ENCODE measurements at places on chromosomes 5 and 9. TPM values are rescaled to one million over a fixed set of nuclear protein-coding genes. Genes with fewer than 3 reads are reported as not detected.

- H3K4me1 ChIP-seq, result no peaks in the 10 kb centered on the region
- DNase-seq, result no peak
- no peak overlapping the region for H3K4me3 ChIP-seq
- H3K27ac ChIP-seq, result no peak overlapping the region
- peaks cover 5% of the 10 kb centered on the region for H3K36me3 ChIP-seq
These were observed 136.5 kb upstream of the LIFR start for GRCh38 chr5:38692781-38693527.

DNA sequence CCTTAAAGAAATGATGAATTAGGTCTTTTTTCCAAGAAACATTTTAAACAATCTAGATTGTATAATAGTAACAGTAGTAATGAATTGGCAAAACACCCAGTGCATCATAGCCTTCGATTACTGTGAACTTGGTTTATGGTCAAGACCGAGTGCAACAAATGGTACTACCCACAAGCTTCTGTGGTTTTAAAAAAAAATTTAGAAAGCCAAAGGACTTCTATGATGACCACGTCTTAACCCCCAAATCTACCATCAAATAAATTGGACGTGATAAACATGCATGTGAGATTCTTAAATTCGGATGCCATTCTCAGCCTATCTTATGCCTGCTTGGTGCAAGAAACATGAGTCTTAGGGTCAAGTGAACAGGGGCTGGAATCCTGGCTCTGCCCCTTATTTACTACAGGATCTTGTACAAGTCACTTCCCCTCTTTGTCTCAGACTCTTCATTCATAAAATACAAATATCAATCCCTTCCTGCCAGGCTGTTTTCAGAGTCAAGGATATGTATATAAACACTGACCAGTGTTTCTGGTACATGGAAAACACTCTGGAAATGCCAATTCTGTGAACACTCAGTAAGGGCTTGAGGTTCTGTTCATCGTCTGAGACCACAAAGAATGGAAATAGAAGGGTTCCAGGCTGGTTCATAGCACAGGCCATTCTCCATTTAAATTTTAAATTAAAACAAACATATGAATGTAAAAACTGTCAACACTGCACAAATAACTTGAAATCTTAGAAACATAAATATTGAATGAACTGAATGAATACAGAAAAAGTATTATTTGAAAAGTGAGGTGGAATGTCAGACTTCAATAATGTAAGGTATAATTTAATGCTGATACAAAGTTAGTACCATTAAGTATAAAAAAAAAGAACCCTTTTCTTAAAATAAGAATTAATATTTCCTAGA lies 107.8 kb downstream of the NR6A1 start:
- H3K27me3 ChIP-seq, result no peaks in the 10 kb centered on the region
- peaks cover 4% of the 10 kb centered on the region for H3K36me3 ChIP-seq
- peak overlapping the region; percentile 13 for H3K27ac ChIP-seq
- DNase-seq, result no peak
- peak overlapping the region; percentile 35 for H3K4me3 ChIP-seq

- H3K27me3 ChIP-seq, result peaks cover 15% of the 10 kb centered on the region
- DNase-seq, result no peak
- no peak overlapping the region for H3K4me3 ChIP-seq
- H3K4me1 ChIP-seq, result no peaks in the 10 kb centered on the region
These were observed 142.0 kb downstream of the MTX3 start for GRCh38 chr5:79849061-79849460.

DNA sequence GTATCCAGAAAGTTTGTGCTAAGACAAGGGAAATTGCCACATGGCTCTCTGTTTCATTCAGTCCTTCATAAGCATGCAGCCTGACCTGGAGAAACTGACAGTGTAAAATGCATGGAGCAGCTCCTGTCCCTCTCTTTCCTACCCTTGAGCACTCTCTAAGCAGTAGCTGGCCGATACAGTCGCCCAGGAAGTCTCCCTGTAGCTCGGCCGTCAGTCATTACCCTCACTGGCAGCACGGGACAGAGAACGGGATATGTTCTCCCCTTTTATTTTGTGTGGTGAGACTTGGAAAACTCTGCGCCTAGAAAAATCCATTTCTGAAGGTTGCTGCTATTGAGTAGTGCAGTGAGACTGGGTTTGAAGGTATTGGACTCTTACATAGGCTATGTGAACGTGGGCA lies 56.8 kb upstream of the KCNMB1 start:
- H3K27ac ChIP-seq, result no peak overlapping the region
- H3K4me1 ChIP-seq, result no peaks in the 10 kb centered on the region
- H3K36me3 ChIP-seq, result no peaks in the 10 kb centered on the region

- no peaks in the 10 kb centered on the region for H3K36me3 ChIP-seq
- peaks cover 8% of the 10 kb centered on the region for H3K4me1 ChIP-seq
- H3K27me3 ChIP-seq, result no peaks in the 10 kb centered on the region
- peak overlapping the region; percentile 93 for H3K27ac ChIP-seq
- peak overlapping the region; percentile 98 for H3K4me3 ChIP-seq
- peak; percentile 92 for DNase-seq
These were observed 1.3 kb upstream of the PHPT1 start for GRCh38 chr9:136847826-136848392.

- H3K4me3 ChIP-seq, result peak overlapping the region; percentile 44
- no peaks in the 10 kb centered on the region for H3K36me3 ChIP-seq
- no peak for DNase-seq
- peak overlapping the region; percentile 78 for H3K27ac ChIP-seq
- H3K27me3 ChIP-seq, result no peaks in the 10 kb centered on the region
These were observed 16.0 kb upstream of the PHF19 start for GRCh38 chr9:120892748-120893610.

- H3K4me1 ChIP-seq, result no peaks in the 10 kb centered on the region
- H3K36me3 ChIP-seq, result no peaks in the 10 kb centered on the region
- H3K27me3 ChIP-seq, result no peaks in the 10 kb centered on the region
- no peak overlapping the region for H3K4me3 ChIP-seq
These were observed 439.0 kb downstream of the CSNK1G3 start for GRCh38 chr5:123950701-123951581.

GRCh38 chr9:75892216-75892911 lies 1.9 kb downstream of the PCSK5 start:
- H3K27me3 ChIP-seq, result peaks cover 53% of the 10 kb centered on the region
- H3K4me3 ChIP-seq, result peak overlapping the region; percentile 93
- no peak overlapping the region for H3K27ac ChIP-seq
- H3K4me1 ChIP-seq, result peaks cover 22% of the 10 kb centered on the region
- H3K36me3 ChIP-seq, result no peaks in the 10 kb centered on the region

DNA sequence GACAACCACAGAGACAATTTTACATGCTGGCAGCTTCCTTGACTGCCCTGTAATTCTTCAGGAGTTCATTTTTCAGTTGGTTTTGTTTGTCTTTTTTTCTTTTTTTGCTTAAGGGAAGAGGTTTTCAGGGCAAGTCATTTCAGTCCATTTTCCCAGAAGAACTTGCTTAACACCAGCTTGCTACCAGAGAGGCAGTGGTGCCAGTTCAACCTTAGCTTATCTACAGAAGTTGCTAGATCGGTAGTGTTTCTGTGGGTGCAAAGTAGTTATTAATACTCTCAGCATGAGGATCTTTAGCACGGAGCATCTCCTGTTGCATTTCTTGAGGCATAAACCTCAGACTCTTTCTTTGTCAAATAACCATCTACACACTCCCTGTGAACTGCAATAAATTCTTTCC lies 1.1 kb downstream of the SPEF2 start:
- peaks cover 34% of the 10 kb centered on the region for H3K4me1 ChIP-seq
- H3K4me3 ChIP-seq, result peak overlapping the region; percentile 90
- H3K27ac ChIP-seq, result peak overlapping the region; percentile 92
- no peak for DNase-seq

C8G gene
- 2.5 TPM for total RNA-seq

RFESD gene
- 5.5 TPM for total RNA-seq

TMEM267 gene
- total RNA-seq, result 23.0 TPM

GPX8 gene
- total RNA-seq, result not detected

HTR1A gene
- not detected for total RNA-seq
